Bone marrow (tissue), 2 donors: ENCODE measurements at places on chromosomes 7 and 10.

DNA sequence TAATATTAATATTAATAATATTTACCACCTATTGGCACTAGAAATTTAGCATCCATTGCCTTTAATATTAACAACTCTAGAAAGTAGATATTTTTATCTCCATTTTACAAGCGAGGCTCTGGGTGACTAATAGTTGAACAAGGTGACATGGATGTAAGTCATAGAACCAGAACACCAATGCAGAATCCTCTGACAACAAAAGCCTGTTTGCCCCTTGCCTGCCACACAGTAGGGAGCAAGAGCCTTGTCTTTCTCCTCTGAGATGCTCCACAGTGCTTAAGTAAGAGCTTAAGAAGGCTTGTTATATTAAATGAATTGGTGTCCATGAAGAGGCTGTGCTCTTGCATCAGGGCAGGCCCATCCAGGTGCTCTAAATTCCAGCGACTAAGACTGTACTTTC lies 51.2 kb upstream of the LBX1 start:
- DNase-seq, result no peak

DNA sequence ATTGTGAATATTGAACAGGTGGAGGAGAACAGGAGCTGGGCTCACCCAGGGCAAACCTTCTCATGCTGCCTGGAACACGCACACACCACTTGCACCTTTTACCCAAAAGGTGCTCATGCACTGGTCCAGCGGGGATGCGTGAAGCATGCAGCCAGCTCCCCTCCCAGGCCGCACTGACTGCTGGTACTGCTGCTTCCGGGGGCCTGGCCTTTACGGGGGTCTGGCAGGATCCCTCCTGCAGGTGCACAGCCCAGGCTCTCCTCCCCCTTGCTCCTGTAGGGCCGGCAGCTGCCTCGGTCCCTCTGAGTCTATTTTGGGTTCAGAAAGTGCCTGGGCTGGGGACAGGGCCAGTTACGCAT lies 221.7 kb downstream of the DNAJB6 start:
- no peak for DNase-seq

DNA sequence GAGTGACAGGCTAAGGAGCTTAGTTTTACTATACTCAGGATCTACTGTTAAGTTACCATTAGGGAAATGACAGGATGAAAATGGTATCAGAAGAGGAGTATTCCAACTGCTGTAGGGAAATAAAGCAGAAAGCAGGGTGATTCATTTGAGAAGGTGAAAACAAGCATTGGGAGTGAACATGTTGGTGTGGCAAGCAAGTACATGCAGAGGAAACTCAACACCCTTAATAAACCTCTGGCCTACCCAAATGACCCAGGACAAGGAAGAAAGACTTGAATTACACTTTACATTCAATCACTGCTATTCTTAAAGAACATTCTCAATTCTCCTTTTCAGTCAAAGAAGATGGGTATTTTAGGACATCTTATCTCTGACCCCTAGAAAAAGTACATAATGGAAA lies 28.7 kb downstream of the ERLIN1 start:
- DNase-seq, result no peak

GRCh38 chr10:90018819-90019218 lies 317.4 kb downstream of the KIF20B start:
- no peak for DNase-seq

GRCh38 chr10:1356349-1356748 lies 300.2 kb downstream of the WDR37 start:
- DNase-seq, result no peak

- DNase-seq, result no peak
Observed at GRCh38 chr7:150983893-150984368, 5.8 kb upstream of the KCNH2 start.
